ENCODE measurements at places on chromosomes 2 and 18. TPM values are rescaled to one million over a fixed set of nuclear protein-coding genes. Genes with fewer than 3 reads are reported as not detected.

DNA sequence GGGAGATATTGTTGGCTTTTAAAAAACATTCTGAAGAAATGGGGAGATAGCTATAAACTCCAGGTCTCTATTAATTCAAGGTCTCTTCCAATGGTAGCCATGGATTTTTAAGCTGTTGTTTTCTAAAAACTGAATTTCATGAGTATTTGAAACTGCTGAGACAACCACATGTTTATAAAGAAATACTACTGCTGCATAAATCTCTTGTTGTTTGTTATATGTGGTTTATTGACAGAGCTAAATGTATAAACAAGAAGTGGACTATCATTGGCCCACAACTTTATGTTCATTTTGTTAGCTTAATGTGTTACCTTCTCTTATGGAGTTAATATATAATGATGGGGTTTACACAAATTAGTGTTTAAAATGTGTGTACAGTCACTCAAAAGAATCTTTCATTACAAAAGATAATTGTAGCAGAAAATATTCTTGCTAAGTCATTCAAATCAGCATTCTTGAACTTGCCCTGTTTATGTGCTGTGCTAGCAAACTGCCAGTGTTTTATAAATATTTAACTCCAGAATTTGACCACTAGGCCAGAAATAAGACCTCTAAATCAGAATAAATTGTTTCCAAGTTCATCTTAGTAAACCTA lies 242.1 kb downstream of the TMX3 start:
- H3K27me3 ChIP-seq, result no peaks in the 10 kb centered on the region
- H3K36me3 ChIP-seq, result no peaks in the 10 kb centered on the region
- H3K27ac ChIP-seq, result no peak overlapping the region
- H3K4me3 ChIP-seq, result no peak overlapping the region
- DNase-seq, result peak; percentile 50

The EHD3 gene
- 9.5 TPM for total RNA-seq

DNA sequence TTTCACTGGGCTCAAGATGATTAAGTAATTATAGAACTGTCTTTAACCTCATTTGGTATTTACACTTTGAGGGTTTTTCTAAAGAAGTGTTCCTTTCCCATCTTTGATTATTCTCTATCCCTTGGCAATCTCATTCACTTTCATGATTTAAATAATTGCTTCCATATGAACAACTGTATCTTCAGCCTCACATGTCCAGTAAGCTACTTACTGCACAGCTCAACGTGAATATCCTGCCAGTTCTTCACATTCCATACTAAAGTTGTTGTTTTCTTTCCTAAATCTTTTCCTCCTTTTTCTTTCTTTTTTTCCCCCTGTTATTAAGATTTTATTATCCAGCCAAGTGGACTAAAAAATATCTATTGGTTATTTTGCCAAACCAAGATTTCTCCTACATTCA lies 37.7 kb downstream of the ZC3H15 start:
- no peak for DNase-seq
- no peaks in the 10 kb centered on the region for H3K4me1 ChIP-seq
- no peak overlapping the region for H3K4me3 ChIP-seq
- H3K36me3 ChIP-seq, result peaks cover 4% of the 10 kb centered on the region
- no peaks in the 10 kb centered on the region for H3K27me3 ChIP-seq

DNA sequence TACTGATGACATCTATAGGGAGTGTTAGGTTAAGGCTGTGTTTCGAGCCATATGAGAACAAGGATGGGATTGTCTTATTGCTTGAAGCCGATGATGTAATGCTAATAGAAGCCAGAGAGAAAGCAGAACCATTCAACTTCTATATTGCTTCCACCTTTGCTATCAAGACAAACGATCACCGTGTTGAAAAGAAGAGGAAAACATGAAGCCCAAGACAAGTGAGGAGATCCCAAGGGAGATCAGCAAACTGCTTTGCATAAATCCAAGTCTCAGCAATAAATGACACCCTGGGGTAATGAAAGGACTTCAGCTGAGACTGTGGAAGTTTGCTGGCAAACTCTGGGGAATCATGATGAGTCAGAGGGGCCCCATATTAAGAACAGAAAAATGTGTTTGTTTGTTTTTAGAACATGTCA lies 206.2 kb downstream of the NCKAP5 start:
- no peaks in the 10 kb centered on the region for H3K4me1 ChIP-seq
- no peak overlapping the region for H3K27ac ChIP-seq
- peak; percentile 16 for DNase-seq
- H3K27me3 ChIP-seq, result no peaks in the 10 kb centered on the region
- no peaks in the 10 kb centered on the region for H3K36me3 ChIP-seq

GRCh38 chr2:144683107-144683753 lies 163.3 kb upstream of the ZEB2 start:
- H3K4me1 ChIP-seq, result peaks cover 14% of the 10 kb centered on the region
- no peak overlapping the region for H3K27ac ChIP-seq

The EVA1A gene
- 35.8 TPM for total RNA-seq

The CRACDL gene
- total RNA-seq, result 28.3 TPM

GRCh38 chr2:174281736-174282135 lies 33.4 kb upstream of the OLA1 start:
- H3K27me3 ChIP-seq, result no peaks in the 10 kb centered on the region
- H3K4me3 ChIP-seq, result no peak overlapping the region
- no peaks in the 10 kb centered on the region for H3K36me3 ChIP-seq
- DNase-seq, result no peak

DNA sequence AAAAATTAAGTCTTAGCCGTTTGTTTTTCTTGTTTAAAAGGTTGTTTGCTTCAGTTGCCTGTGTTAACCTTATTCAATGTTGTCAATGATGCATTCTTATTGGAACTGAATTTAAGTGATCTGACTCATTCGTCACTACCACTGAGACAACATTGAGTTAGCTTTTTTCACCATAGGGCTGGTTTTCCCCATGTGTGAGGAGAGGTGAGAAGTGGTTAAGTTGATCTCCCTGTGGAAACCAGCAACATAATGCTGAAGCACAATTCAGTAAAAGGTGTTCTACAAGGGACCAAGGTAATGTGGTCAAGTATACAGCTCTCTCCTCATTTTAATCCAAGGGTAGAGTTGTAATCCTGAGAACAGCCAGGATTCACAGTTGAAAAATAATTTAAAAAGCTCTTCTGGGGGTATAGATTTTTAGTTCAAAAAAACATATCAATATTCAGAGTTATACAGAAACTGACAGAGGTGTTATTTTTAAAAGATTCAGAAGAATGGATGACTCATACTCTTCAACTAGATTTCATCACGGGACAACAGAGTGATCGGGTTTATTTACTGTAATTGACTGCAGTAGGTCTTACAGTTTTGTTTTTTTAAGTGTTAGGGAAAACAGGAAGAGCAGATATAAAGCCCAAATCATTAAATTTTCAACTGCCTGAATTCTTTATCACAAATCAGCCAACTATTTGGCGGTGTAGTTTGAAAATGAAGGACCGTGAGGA lies 12.6 kb downstream of the NOP58 start:
- no peak for DNase-seq
- no peaks in the 10 kb centered on the region for H3K27me3 ChIP-seq
- peak overlapping the region; percentile 42 for H3K27ac ChIP-seq
- peaks cover 21% of the 10 kb centered on the region for H3K36me3 ChIP-seq
- no peak overlapping the region for H3K4me3 ChIP-seq

DNA sequence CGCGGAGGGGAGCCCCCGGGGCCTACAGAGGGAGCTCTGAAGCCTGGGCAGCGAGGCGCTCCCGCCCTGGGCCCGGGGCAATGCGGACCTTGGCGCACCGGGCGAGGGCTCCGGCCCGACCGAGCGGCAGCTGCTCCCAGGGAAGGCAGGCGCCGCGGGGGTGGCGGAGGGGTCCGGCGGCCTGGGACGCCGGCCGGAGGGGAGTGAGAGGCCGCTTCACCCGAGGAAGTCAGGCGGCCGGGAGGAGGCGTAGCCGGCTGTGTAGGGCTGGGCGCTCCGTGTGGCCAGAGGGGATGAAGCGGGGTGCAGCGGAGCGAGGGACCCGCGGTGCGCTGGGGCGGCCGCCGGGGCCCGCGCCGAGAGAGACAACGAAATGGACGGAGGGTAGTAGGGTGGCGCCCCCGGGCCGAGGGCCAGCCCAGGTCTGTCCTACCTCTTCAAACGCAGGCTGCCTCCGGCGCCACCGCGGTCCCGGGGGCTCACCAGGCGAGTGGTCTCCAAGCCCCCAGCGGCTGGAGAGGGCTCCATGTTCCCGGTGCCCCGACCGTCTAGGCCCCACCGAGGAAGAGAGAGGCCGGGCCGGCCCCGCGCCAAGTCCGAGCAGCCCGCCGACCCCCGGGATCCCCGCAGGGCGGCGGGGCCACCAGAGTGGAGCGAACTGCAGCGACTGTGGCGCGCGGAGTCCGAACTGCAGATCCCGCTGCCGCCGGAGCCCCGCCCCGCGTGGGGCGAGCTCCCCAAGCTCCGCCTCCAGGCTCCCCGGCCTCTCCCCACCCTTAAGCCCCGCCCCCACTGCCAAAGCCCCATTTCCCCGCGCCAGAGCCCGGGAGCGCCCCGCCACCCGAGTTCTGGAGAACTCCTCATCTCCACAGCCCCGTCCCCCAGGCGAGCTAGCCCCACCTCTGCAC lies at the start of gene SLC30A3:
Gene SLC30A3 (minus strand): TSS at position 669 of the 908 bp plus-strand sequence. CDS start 141 bp downstream, at position 528.
- peaks cover 54% of the 10 kb centered on the region for H3K27me3 ChIP-seq
- H3K4me1 ChIP-seq, result peaks cover 19% of the 10 kb centered on the region
- peak within 1 kb of the TSS; percentile 11 for H3K4me3 ChIP-seq
- H3K27ac ChIP-seq, result no peak within 1 kb of the TSS
- peak; percentile 62 for DNase-seq

GRCh38 chr2:108926561-108927380 lies 62.2 kb downstream of the EDAR start:
- H3K27me3 ChIP-seq, result no peaks in the 10 kb centered on the region
- no peak for DNase-seq
- no peak overlapping the region for H3K27ac ChIP-seq
- H3K4me3 ChIP-seq, result no peak overlapping the region
- H3K36me3 ChIP-seq, result no peaks in the 10 kb centered on the region

The CEP68 gene
- total RNA-seq, result 11.5 TPM

DNA sequence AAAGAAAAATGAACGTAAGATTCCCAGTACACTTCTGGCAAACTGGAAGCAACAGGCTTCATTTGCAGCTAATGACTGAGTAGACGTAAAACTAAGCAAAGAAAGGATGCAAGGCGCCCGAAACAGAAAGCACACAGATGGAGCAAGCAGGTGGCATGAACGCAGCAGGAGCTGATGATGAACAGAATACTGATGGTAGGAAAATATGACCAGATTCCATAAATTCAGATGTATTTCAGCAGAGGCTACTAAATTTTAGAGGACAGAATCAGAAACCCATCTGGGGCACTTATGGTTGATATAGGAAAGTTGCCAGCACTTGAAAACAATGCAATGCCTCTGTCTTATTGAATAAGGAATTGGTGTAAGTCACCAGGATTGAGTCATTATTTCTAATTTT lies 658.7 kb upstream of the LINC00305 start:
- no peaks in the 10 kb centered on the region for H3K4me1 ChIP-seq
- no peak for DNase-seq
- no peaks in the 10 kb centered on the region for H3K27me3 ChIP-seq
- H3K27ac ChIP-seq, result no peak overlapping the region

The IL1F10 gene
- not detected for total RNA-seq

The C1QL2 gene
- total RNA-seq, result 0.31 TPM

- H3K4me3 ChIP-seq, result no peak overlapping the region
- peak; percentile 74 for DNase-seq
- no peak overlapping the region for H3K27ac ChIP-seq
- H3K4me1 ChIP-seq, result no peaks in the 10 kb centered on the region
- no peaks in the 10 kb centered on the region for H3K36me3 ChIP-seq
These were observed 142.2 kb upstream of the PXDN start for GRCh38 chr2:1886405-1886992.

Measured in lung (tissue), 17 donors.